ENCODE measurements at places on chromosomes 4 and X.

DNA sequence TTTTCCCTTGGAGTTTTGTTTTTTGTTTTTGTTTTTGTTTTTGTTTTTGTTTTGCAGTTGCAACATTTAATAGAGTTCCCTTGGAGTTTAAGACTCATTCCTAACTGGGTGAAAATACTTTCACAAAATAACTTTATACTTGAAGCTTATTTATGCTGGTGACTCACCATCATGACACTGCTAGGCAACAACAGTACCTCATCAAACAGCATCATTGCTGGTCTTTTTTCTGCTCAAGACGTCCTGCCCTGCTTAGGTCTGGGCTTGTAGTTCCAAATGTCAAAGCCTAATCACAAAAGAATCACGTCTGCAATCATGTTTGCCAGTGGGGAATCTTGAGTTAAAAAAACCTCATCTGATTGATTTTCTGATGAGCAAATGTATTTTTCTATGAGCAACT lies 105.7 kb upstream of the PRPS2 start:
- DNase-seq, result no peak

GRCh38 chrX:115344885-115345614 lies 55.5 kb downstream of the LUZP4 start:
- DNase-seq, result no peak

DNA sequence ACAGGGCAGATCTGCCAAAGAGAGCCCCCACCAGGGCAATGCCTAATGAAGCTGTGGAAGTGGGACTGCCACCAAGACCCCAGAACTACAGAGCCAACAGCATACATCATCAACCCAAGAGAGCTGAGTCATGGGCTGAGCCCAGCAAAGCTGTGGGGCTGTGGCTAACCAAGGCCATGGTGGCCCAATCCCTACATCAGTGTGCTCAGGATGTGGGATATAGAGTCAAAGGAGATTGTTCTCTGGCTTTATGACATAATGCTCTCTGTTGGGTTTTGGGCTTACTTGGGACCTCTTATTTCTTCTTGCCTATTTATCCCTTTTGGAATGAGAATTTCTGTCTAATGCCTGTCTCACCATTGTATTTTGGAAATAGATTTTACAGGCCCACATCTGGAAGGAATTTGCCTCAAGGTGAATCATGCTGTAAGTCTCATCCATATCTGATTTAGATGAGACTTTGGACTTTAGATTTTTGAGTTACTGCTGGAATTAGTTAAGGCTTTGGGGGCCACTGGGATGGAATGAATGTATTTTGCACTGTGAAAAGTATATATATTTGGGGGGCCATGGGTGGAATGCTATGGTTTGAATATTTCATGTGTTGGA lies 5.4 kb upstream of the PRDM5 start:
- DNase-seq, result no peak

DNA sequence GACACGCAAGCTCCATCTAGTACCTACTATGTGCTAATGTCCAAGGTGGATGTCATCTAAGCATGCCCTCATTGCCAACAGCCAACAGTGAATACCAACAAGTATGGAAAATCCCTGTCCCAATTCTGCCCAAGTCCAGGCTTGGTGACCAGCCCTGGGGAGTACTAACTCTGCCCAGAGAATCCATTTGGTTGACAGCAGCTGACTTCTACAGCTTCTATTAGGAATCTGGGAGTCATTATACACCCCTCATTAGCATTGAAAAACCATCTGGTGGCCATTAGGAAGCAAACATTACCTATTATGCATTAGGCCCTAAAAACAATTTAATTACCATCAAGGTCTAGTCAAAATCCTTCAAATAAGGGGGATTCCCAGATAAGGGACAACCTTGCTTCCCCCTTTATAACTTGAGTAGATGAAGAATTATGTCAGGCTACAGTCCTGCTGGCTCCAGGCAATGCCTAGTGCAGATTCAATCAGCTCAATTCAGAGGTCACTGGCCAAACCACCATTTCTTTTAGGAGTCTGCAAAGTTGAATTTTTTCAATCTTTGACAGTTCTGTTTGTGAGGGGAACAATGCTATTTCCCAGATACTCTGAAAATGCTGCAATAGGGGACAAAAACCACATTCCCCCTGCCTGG lies 228.0 kb upstream of the LDB2 start:
- DNase-seq, result no peak

DNA sequence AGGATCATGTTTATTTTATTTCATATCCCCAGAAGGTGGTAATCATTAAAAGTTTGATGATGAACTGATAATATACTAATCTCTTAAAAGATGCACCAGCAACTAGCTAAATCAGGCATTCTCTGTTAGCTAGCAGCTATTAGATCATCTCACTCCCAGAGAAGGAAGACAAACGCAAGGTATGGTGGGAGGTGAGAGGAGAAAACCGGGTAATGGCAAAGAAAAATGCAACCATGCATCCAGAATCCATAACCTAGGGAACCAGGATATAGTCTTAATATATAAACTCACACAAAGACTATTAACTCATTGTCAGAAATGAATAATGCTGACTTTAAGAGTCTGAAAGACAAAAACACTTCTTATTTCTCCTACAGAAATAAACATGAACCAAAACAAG lies 66.1 kb downstream of the WNK3 start:
- DNase-seq, result no peak

DNA sequence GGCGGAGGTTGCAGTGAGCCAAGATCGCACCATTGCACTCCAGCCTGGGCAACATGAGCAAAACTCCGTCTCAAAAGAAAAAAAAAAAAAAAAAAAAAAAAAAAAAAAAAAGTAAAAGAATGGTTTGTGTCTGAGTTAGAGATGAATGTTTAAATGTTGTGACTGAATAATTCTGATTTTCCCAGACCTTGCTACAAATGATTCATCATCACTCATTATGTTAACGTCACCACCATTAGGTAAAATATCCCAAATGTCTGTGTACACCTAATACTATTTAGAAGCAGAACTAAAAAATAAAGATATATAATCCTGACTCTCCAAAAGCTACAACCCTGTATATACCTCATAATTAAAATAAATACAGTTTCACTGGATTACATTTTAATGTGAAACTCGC lies 70.8 kb downstream of the HHIP start:
- DNase-seq, result no peak

- DNase-seq, result no peak
These were observed 69.2 kb upstream of the MTM1 start for GRCh38 chrX:150499240-150499639.

- no peak for DNase-seq
These were observed 78.9 kb upstream of the SLC4A4 start for GRCh38 chr4:71259911-71260331.

- no peak for DNase-seq
These were observed 39.3 kb downstream of the GRIA3 start for GRCh38 chrX:123223409-123223808.

DNA sequence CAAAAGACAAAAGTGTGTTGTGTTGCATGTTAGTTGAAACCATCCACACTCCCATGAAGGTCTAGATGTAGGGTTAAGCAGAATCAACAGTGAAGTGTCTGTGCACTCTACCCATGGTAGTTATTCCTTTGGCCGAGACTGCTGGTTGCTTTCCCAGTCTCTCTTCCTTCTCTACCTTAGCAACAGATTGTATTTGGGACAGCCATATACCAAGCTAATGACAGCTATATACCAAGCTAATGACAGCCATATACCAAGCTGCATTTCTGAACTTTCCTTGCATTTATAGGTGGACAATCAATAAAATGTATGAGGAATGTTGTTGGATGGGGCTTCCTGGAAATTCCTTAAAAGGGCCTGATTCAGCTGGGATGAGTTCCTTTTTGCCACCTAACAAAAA lies 80.5 kb upstream of the ENPEP start:
- no peak for DNase-seq

DNA sequence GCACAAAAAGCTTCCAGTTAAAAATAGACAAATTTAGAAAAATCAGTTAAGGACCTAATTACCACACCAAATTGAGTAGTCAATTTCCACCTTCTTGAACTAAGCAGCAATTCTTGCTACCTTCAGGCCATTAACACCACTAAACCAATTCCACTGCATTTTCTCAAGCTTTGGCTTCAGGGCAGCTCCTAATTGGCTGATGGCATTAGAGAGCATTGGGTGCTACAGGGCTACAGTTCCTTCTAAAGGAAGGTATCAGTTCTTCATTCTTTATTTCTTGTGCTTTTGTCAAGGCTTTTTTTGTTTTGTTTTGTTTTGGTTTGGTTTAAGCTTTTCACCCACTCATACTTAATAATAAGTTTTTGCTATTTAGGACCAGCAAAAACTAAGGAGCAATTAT lies 90.2 kb upstream of the FAM241A start:
- DNase-seq, result no peak

DNA sequence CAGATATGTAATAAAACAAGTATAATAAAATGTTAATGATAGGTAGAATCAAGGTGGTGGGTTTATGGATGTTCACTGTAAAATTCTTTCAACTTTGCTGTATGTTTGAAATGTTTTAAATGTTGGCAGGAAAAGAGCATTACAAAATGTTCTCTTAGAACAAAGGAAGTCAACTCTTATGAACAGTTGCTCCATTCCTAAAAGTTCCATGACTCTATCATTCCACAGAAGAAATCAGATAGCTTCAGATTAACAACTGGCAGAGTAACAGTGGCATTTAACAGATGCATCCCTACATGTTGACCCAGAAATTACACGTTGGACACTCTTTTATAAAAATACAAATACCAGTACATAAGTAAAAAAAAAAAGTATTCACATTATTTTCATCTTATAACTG lies 2023.7 kb downstream of the ARAP2 start:
- DNase-seq, result no peak

- no peak for DNase-seq
These were observed 28.5 kb downstream of the SHROOM3 start for GRCh38 chr4:76463568-76463967.

DNA sequence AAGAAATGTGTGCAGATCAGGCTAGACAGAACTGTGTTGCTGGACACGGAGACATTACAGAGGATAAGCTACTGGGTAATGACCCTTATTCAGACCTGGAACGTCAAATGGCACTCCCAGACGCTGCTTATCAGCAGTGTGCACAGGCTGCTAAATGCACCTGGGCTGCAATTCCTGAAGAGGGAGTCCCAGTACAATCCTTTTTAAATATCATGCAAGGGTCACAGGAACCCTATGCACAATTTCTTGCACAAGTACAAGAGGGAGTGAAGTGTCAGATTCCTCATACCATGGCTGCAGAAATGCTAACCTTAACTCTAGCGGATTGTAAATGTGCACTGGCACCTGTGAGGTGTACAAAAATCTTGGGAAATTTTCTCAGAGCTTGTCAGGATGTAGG lies 16.9 kb downstream of the SPIN2B start:
- no peak for DNase-seq

DNA sequence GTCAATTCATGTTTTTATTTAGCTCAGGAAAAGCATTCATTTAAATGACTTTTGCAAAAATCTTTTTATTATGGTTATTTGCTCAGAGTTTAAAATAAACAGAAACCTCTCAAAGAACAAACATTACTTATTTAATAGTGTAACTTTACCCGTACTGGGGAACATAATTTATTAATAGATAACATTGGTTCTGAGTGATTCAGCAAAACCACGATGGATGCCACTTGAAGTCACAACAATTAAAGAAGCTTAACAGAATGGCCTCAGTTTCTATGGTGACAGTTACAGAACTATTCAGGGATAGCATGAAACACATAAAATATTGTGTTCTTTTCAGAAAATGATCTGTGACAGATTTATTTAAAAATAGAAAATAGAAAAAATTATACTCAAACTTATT lies 368.7 kb downstream of the CCSER1 start:
- DNase-seq, result no peak

GRCh38 chr4:53943345-53944085 lies 120.9 kb downstream of the CHIC2 start:
- DNase-seq, result no peak

DNA sequence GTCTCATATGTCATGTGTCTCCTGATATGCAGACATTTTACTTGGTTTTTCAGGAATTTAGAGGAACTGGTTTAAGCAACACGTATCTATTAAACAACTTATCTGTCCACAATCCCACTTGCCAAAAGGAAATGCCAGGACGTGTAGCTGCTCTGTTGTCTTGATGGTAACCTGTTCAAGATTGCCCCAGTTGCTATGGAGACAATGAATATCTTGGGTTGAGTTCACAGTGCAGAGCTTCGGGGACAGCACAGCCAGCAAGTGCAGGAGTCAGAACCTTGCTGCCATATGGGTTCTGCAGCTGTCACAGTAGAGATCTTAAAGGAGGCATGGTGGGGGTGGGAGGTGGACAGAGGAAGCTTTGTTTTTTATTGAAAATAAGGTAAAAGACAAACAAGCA lies 28.7 kb upstream of the FAM9B start:
- DNase-seq, result no peak

DNA sequence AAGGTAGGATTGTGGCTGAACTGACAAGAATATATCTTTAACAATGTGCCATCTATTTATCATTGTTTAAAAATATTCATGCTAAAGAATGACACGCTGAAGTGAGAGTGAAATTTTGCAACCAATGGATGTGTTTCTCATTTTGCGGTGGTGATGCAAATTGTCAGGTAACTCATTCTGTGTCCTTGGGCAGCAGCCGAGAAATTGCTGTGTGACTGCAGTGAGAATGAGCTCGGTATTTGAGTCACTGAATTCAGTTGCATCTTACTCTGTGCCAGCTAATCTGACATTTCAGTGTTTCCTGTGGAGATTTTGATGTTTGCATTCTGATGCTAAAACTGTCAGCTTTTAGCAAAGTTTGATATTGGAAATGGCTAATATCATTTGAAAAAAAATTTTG lies 28.1 kb downstream of the MCUB start:
- DNase-seq, result no peak

GRCh38 chr4:84809946-84810345 lies 156.5 kb downstream of the WDFY3 start:
- DNase-seq, result no peak

- no peak for DNase-seq
These were observed 360.9 kb downstream of the PPP3CA start for GRCh38 chr4:100986360-100986868.

DNA sequence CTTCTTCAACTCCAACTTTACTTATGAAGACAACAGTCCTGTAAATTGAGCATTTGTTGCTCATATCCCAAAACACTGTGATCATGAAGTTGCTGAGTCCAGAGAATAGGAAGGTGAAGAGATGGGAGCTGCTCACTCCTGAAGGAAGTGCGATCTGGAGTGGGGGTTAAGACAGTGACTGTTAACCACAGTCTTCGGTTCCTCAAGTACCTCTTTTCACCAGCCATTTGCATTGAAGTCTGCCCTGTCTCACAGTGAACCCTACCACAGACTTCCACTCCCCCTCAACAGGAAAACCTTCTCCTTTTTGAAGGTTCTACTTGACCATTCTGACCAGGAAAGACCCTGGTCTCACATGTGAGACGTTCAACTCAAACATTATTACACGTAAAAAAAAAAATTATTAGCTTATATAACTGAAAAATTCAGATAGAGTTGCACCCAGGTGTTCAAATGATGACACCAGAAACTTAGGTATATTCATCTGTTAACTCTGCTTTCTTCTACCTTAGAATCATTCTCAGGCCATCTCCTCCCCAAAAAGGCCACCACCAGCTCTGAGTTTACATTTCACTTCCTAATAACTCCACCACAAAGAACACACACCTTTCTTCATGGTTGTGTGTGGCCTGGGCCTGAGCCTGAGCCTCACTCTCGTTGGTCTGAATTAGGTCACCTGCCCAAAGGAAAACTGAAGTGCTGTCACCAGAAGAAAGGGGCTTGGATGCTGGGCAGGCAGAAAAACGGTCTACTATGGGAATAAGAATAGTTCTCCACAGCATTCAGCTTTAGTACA lies 199.2 kb downstream of the DCTD start:
- DNase-seq, result no peak

- DNase-seq, result no peak
These were observed 66.5 kb downstream of the EFNB1 start for GRCh38 chrX:68895341-68895755.
